Fibroblast of the conjunctiva (primary cell): ENCODE measurements at places on chromosomes 1 and 21.

DNA sequence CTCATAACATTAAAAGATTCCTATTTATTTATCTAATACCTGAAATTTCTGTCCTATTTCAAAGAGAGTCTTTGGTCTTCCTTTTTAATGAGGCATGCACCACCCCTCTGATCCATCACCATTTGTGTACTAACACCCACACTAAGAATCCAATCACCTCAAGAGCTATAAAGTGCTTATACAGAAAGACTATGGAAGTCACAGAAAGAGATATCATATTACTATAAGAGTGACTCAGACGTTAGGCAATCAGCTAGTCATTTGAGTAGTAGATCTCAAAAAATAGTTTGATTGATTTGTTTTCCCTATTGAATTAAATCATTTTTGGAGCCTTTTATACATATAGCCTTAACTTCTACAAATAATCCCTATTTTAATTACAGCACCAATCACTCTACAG lies 46.1 kb downstream of the NME7 start:
- no peak for DNase-seq

GRCh38 chr1:208052135-208052534 lies 141.2 kb upstream of the CD34 start:
- DNase-seq, result no peak

DNA sequence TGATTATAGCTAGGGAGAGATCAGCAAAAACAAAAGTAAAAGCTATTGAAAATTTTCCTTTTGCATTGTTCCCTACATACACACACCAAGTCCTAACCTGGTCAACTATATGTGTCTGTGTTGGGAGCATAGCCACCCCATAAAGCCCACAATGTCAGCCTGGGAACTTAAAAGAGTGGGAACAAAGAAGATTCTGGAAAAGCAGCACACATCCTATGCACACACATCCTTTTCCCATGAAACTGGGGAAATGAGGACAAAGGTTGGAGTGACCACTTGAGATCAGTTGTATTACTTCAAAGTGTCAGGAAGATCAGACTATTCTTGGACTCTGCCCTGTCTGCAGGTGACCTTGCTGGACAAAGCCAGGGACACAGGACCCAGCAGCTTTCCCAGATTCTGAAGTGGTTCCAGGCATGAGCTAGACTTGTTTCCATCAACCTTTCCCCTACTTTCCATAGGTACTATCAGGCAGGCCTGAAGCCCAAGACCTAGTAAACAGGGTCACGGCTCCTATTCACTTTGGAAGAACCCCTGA lies 15.9 kb downstream of the TXNIP start:
- no peak for DNase-seq

DNA sequence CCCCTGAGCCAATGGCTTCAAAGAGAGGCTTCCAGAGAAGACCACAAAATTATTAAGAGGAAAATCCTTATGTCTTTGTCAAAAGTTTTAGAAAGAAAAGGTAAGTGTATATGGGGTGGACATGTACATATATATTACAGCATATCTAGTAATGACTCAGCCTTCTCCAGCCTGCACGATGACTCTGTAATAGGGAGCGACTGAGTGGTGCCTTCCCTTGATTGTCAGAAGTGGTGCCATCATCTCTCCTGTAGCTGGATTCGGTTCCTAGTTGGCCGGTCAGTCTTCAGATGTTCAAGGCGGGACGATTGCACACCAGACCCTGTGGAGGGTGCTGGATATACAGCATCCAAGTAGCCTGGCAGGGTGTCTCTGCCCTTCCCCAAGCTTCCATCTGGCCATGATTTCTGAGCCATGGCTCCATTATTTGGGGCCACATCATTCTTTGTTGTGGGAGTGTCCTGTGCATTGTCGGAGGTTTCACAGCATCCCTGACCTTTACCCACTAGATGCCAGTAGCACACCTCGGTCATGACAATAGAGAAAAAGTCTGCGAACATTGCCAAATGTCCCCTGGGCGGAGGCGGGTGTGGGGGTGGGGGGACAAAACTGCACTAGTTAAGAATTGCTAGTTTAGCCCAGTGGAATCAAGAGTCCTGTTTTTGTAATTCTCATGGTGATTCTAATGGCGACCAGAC lies 206.2 kb upstream of the KAZN start:
- no peak for DNase-seq
